NCI-H69 (cell line): ENCODE measurements at places on chromosomes 1 and 21.

GRCh38 chr1:235642011-235642942 is 7.3 kb downstream of the GNG4 start:
- DNase-seq, result peak; percentile 86

GRCh38 chr1:111446967-111447892 is 1.8 kb downstream of the WDR77 start:
- DNase-seq, result no peak

- DNase-seq, result peak; percentile 100
Measured at GRCh38 chr1:155001675-155002463, 733 bp upstream of the ZBTB7B start.

- peak; percentile 8 for DNase-seq
Measured at GRCh38 chr1:25184001-25184762, 48.1 kb downstream of the SYF2 start.

GRCh38 chr21:17607684-17608083 is 5.0 kb downstream of the BTG3 start:
- peak; percentile 61 for DNase-seq

- DNase-seq, result no peak
Measured at GRCh38 chr21:43782431-43783097, 6.5 kb upstream of the CSTB start.

GRCh38 chr1:53575955-53576320 is 116.7 kb downstream of the DMRTB1 start:
- no peak for DNase-seq

DNA sequence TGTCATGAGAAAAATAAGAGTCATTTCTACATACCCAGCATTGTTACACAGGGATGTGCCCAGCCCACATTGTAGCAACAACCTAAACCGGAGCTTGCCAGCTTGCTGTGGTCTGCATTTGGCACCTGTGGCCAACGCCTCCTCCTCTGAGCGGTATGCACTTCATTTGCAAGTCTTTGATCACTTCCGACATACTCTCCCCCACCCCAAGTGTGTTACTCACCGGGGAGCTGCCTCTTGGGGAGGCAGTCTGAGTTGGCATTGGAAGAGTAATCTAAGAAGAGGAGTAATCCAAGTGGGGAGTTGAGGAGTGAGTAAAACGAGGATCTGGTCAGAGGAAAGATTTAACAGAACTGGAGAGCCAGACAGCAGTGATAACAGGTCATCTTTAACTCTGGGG is 3.8 kb downstream of the BCL9 start:
- peak; percentile 19 for DNase-seq
